ENCODE measurements at places on chromosomes 1 and 21. TPM values are rescaled to one million over a fixed set of nuclear protein-coding genes. Genes with fewer than 3 reads are reported as not detected.

Gene SH2D1B
- total RNA-seq = not detected

Gene BRDT
- not detected for total RNA-seq

Gene UTS2
- 0.29 TPM for total RNA-seq

Gene GNG12
- total RNA-seq = 204 TPM

All from osteoblast (primary cell).